ENCODE measurements at places on chromosomes 4 and X. TPM values are rescaled to one million over a fixed set of nuclear protein-coding genes. Genes with fewer than 3 reads are reported as not detected.

Gene SPP1
- total RNA-seq, result 3,280 TPM

Gene COL4A5
- total RNA-seq, result 33.5 TPM

Gene SLIT2
- 3.5 TPM for total RNA-seq

Gene PHOX2B
- total RNA-seq, result not detected

Gene GAGE12F
- total RNA-seq, result not detected

Gene NXF2B
- total RNA-seq, result not detected

Gene MAGEA2B
- total RNA-seq, result not detected

Gene LRP2BP
- total RNA-seq, result not detected

Gene PAGE2
- total RNA-seq, result not detected

Gene FGF13
- total RNA-seq, result 0.52 TPM

Gene SHROOM3
- 66.6 TPM for total RNA-seq

Gene LDB2
- total RNA-seq, result 0.35 TPM

Gene CT55
- total RNA-seq, result not detected

Gene SUPT20HL2
- total RNA-seq, result not detected

Gene PCDH10
- 0.17 TPM for total RNA-seq

Gene EIF4E
- 311 TPM for total RNA-seq

Gene AREG
- 12.2 TPM for total RNA-seq

Gene FAM13A
- 5.0 TPM for total RNA-seq

Gene KANTR
- total RNA-seq, result 9.2 TPM

Gene BCAP31
- 273 TPM for total RNA-seq

Gene DGAT2L6
- not detected for total RNA-seq

Gene NOP14
- 15.5 TPM for total RNA-seq

Gene SLC9A7
- total RNA-seq, result 43.9 TPM

Gene NDNF
- total RNA-seq, result not detected

Gene AFM
- not detected for total RNA-seq

Gene ZFP42
- 0.10 TPM for total RNA-seq

Gene RPS6KA3
- 65.7 TPM for total RNA-seq

Gene TMEM156
- not detected for total RNA-seq

Gene MAP7D2
- total RNA-seq, result 32.8 TPM

Gene IL2
- total RNA-seq, result not detected

Gene SEC31A
- 381 TPM for total RNA-seq

Gene DNAAF6
- total RNA-seq, result not detected

Gene FABP2
- total RNA-seq, result under 0.01 TPM

Gene NLGN3
- 0.15 TPM for total RNA-seq

Gene NHS
- total RNA-seq, result 14.2 TPM

Gene AR
- total RNA-seq, result 0.52 TPM

Gene STARD8
- 8.2 TPM for total RNA-seq

Gene TRIM2
- 181 TPM for total RNA-seq

Gene ITIH6
- not detected for total RNA-seq

Gene TMSB15A
- total RNA-seq, result 0.15 TPM

Gene PHKA1
- total RNA-seq, result 4.0 TPM

Gene SCRG1
- total RNA-seq, result not detected

Gene SSX3
- not detected for total RNA-seq

Gene WDFY3
- total RNA-seq, result 42.9 TPM

Gene FREM3
- total RNA-seq, result not detected

Gene FRYL
- 115 TPM for total RNA-seq

Gene FANCB
- 2.0 TPM for total RNA-seq

Gene KCTD8
- not detected for total RNA-seq

Gene FGA
- 0.17 TPM for total RNA-seq

Gene PRR32
- not detected for total RNA-seq
